Left renal cortex interstitium (tissue), 4 donors: ENCODE measurements at places on chromosomes 13 and 19.

DNA sequence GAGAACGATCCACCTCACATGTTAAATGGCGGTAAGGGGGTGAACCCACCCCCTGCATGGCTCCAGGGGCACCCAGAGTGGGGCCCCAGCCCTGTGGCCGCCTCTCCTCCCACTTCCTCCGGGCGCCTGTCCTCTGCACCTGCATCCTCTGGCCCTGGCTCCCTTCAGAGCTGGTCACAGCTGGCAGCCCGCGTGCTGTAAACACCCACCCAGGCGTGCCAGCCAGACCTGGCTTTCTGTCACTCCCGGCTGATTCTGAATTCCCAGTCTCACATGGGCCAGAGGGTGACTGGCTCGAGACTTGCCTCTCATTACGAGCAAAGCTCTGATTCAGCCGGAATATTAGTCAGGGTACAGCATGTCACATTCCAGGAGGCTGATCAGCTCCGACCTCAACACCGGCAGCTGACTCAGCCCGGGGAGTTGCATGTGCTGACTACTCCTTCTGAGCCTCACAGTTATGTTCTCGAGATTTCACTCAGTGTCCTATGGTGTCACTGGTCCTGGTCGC is 75.1 kb downstream of the GNG7 start:
- DNase-seq, result no peak

- DNase-seq, result no peak
Measured at GRCh38 chr19:1231729-1232637, 5.8 kb downstream of the CBARP start.

DNA sequence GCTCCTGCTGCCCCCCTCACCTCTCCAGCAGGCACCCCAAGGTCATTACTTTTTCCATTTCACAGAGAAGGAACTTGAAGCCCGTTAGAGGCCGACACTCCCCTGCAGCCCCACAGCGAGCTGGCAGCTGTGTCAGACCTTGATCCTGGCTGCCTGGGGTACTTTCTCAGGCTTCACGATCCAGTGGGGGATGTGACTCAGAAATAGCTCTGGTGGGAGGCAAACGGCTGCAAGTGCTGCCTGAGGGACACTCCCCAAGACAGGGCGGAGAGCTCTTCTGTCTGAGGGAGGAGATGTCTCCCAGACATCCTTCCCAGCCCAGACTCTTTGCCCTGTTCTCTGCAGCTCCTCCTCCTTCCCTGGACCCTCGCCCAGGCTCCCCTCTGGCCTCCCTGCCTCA is 4.8 kb downstream of the TSKS start:
- no peak for DNase-seq

DNA sequence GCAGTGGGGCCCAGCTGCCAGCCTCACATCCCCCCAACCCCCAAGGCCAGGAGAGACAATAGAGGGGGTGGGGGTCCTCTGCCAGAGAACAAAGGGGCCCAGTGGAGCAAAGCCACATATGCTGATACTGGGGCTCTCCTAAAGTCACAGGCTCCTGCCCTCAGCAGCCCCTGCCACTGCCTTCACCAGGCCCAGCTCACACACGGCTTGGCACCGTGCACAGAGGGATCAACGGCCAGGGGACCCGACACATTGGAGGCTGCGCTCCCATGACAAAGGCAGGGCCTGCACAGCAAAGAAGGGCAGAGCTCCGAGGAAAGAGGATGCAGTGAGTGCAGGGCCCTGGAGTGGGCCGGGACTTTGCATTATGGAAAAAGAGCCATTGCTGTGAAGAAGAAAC is 146.4 kb downstream of the KDM4B start:
- DNase-seq, result no peak

- DNase-seq, result no peak
Measured at GRCh38 chr13:44236370-44236769, 137.3 kb upstream of the SERP2 start.
